Jurkat, Clone E6-1 (cell line): ENCODE measurements at places on chromosomes 2 and 18.

GRCh38 chr18:2340335-2340734, 231.0 kb downstream of the METTL4 start:
- no peak for DNase-seq

DNA sequence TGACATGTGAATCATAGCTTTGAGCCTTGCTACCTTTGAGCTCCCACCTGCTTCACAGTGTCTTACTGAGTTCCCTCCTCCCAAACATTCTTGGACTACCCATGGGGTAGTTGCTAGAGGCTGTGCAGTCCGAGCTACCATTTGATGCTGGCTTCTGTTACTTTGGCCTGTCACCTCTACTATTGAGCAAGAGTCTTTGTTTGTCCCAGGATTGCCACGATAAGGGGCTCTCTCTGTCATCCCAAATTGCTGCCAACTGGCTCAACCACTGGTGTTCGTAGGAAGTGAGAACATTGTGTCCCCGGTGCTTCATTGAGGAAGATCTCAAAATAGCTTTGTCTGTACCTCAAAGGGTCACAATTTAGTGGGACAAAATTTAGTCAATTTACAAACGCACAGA, 59.1 kb upstream of the PAX8 start:
- no peak for DNase-seq

- DNase-seq, result no peak
Observed at GRCh38 chr2:227461811-227462461, 10.0 kb upstream of the AGFG1 start.

- DNase-seq, result no peak
Observed at GRCh38 chr2:40516604-40517003, 64.7 kb upstream of the SLC8A1 start.

- DNase-seq, result no peak
Observed at GRCh38 chr18:46098616-46098933, 479 bp upstream of the ATP5F1A start.

- no peak for DNase-seq
Observed at GRCh38 chr2:157497638-157498314, 53.9 kb upstream of the CYTIP start.

- no peak for DNase-seq
Observed at GRCh38 chr2:148614322-148615049, 30.1 kb upstream of the EPC2 start.

GRCh38 chr2:188664416-188664815, 309.8 kb upstream of the COL3A1 start:
- no peak for DNase-seq

GRCh38 chr2:33595385-33595784, 3.7 kb downstream of the FAM98A start:
- DNase-seq, result no peak

- no peak for DNase-seq
Observed at GRCh38 chr2:136065907-136066306, 52.0 kb downstream of the CXCR4 start.

- DNase-seq, result no peak
Observed at GRCh38 chr2:173631127-173631460, 276.4 kb downstream of the CDCA7 start.

DNA sequence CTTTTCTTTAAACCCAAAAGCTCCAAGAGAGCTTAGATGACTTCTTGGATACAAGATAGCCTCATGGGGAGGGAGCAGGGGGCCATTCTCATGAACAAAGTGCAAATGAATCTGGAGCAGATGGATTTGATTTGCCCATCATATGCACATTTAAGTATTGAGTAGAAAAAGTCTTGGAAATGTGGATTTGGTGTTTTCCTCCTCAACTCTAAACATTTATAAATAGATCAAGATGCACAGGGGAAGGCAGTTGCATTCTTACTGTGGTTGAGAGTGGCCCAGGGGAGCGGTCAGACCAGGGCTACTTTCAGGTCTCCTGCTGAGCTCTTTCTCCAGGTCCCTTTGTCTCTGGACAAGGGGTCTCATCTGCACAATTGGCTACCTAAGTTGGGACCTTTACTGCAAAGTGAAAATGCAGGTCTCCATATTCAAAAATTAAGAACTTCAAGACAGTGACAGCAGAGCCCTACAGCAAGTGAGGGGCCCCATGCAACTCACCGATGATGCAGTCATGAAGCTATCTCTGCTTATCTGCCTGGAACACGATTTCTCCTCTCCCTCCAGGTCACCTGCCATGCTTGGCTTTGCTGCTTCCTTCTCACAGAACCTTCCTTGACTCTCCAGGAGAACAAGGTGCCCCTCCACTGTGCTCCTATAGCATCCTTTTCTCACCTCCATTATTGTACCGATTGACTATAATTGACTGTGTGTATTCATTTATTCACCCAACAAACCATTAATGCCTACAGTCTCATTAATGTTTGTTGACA, 145.4 kb downstream of the LPIN1 start:
- no peak for DNase-seq

- DNase-seq, result no peak
Observed at GRCh38 chr18:8797206-8797605, 91.8 kb downstream of the MTCL1 start.

DNA sequence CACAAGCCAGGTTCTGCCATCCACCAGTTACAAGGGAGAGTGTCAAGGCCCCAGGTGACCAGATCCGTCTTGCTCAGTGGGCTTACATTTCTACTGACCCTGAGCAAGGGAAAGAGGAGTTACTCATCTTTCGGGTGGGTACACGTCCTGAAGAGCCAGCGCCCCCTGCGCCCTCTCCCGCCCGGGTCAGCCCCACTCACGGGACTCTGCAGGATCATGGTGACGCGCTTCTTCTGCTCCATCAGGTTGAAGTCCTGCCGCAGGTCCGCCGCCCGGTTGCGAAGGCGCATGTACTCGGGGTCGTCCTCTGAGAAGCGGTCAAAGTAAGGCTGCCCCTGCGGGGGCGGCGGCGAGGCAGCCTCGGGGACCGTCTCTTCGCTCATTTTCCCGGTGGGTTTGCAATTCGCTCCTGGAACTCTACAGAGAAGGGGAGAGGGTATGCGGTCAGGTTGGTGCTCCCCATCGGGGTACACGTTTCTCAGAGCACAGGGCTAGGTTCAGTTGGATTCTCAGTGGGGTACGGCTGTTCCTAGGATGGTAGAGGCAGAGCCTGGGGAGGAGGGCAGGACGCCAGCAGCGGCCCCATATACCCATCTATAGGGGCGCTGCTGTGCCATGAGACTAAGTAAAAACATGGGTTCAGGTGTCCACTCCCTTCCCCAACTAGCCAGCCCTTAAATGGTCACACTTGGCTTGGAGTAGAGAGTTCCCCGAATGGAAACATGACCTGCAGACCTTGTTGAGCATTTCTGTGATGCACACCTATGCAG, 61.8 kb downstream of the ADD2 start:
- no peak for DNase-seq

GRCh38 chr2:45330108-45330507, 281.0 kb downstream of the SRBD1 start:
- DNase-seq, result no peak

- no peak for DNase-seq
Observed at GRCh38 chr2:190625691-190626090, 23.2 kb upstream of the NAB1 start.

DNA sequence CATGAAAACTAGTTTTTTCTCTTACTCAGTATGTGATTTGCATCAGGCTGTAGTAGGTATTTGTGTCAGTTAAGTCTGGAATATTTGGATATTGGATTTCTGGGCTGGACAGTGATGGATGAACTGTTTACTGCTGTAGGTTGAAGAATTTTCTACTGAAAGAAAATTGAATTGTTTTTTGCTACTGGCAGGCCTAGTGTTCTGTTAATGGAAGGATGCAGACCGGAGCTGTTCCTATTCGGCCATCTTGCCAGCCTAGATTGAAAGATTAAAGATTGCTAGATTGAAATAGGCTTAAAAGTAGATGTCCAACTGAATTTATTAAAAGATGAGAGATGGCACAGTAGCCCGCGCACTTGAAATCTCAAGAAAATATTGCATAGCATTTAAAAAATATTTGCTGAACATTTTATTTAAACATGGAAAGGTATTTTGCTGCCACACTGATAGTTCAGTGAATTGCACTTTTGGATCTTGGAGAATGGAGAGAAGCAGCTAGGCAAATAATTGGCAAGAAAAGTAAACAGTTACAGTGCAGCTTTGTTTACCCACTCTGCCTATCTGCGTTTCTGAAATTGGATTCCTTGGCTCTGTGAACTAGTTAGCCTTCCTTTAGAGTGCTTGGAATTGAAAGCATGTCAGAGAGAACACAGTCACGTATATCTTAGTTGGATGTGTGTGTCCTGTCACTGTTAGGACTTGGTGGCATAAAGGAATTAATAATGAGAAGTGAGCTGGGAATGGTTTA, 54.1 kb downstream of the EPB41L5 start:
- no peak for DNase-seq

GRCh38 chr18:78145096-78145495, 834.5 kb upstream of the SALL3 start:
- no peak for DNase-seq

GRCh38 chr18:43341014-43341413, 63.7 kb upstream of the SYT4 start:
- DNase-seq, result no peak

DNA sequence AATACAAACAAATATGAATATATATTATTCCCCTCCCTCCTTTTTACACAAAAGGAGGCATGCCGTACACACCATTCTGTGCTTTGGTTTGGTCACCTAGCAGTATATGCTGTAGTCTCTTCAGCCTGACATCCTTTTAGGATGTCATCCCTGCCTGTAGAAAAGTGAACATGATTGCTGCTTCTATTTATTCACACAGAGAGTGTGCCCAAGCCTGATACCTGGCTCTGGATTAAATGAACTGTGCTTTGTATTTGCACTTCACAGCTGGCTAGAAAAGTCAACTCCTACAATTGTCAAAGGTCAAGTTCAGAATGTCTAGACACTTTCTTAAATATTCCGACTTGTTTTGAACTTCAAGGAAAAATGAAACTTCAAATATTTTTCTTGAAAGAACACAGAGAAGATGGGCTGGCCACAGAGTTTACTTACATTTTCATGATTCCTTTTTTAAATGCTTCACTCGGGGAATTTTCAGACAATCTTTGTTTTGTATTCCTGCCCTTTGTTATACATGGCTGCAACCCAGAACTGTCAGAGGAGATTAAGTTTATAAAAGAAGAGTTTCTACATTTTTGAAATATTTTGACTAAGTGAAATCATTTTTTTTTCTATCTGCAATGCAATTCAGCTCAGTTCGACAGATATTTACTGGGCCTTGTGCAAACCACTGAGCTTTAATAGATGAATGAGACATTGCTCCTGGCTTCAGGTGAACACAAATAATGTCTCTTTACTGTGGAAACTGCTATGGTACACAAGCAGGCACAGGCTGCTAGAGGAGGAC, 33.5 kb downstream of the DAPL1 start:
- no peak for DNase-seq

GRCh38 chr2:172098650-172099471, 3.8 kb downstream of the DLX2 start:
- no peak for DNase-seq

DNA sequence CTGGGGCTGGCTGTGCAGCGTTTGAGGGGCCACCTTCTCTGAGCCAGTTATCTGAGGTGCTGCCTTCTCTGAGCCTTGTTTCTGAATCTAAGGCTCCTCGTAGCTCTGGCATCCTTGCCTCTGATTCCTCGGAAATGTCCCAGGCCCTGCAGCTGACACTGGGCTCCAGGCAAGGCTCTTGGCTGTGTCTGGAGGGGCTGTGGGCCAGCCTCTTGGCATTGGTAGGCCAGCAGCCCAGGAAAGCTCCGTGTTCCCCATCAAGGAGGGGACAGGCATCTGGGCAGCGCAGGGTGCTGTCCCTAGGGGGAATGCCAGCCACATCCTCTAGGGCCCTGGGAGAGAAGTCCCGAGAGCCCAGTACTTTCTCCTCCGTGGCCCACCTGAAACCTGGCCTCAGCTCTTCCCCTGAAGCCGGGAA, 40.7 kb upstream of the TAF1B start:
- no peak for DNase-seq

- no peak for DNase-seq
Observed at GRCh38 chr2:125874564-125874963, 781.4 kb upstream of the GYPC start.

DNA sequence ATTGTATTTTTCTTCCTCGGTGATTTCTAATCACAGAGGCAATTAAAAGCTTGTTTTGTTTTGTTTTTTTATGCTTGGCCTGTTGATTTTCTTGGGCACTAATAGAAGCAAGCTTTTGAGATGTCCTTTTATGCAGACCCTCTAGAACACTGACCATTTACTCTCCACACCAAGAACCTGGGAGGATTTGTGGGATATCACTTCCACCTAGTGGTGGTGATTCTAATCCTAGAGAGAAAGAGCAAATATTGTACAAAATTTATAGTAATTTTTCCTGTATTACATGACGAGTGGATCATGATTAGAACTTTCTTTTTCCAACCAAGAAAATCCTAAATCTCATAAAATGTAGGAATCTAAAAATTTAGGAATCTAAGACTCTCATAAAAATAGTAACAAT, 23.4 kb downstream of the NEMP2 start:
- DNase-seq, result no peak

- no peak for DNase-seq
Observed at GRCh38 chr2:160270571-160271113, 70.6 kb upstream of the ITGB6 start.

- DNase-seq, result no peak
Observed at GRCh38 chr2:54480025-54480424, 23.9 kb downstream of the SPTBN1 start.

DNA sequence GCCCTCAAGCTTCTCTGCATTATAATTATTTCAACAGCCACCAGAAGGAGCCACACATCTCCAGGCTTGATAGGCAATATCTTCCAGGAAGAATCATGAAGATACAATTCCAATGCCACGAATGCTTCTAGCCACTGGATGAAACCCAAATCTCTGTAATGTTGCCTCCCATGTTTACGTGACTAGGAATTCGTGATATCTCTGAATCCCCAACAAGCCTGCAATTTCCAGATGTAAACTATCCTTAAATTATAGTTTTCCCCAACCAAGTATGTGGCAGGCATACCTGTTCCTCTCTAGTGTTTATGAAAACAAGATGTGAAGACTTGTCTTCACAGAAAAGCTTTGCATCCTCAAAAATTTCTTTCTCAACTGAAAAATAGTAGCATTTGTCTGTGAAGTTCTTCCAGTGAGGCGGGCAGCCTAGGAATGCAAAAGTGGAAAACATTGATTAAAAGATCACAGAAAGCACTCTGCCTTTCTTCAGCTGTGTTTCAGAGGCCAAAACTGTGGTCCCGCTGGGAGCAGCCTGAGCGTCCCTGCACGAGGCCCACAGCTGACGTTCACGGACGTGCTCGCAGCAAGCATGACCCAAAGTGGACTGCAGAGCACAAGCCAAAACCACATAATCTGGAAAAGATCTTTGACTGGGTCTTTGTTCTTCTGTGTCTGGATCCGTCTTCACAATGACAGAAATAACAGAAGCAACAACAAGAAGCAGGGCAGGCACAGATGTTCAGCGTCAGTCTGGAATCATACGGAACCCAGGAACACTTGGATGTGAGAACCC, 65.1 kb upstream of the THOC1 start:
- DNase-seq, result no peak

- DNase-seq, result no peak
Observed at GRCh38 chr18:9536354-9537152, 61.2 kb downstream of the RALBP1 start.

GRCh38 chr18:48814490-48815178, 136.1 kb downstream of the SMAD7 start:
- no peak for DNase-seq
